NCI-H1092 (cell line): ENCODE measurements at places on chromosomes 4 and X.

- DNase-seq: no peak
These were observed 9.0 kb downstream of the EIF1AX start for GRCh38 chrX:20132666-20133065.

DNA sequence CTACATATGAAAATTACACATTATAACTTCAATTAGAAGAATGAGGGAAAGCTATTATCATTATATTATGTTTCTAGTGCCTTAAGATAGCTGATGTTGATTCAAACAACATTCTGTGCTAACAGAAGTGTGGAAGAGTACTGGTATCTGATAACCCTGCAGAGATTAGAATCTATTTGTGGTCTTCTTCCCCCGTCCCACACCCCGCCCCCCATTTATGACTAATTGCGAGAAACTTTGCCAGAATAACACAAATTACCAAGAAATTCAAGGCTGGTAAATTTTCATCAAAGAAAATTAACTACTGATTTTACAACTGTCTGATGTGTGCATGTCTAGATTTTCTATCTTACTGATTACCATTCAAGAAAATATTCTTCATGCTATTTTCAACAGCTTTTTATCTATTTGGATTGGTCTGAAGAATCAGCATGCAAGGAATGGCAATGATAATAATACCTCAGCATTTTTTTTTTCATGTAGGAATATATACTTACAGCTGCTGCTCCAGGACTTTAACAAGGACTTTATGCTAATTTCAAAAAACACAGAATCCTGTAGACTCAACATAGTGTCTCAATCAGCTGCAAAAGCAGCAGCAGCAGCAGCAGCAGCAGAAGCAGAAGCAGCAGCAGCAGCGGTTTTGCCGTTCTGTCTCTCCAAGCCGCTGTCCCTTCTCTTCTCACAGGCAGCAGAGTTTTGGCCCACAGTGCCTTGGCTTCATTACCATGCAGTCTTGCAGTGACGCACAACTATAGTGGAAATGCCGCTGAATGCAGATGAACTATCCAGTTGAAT, 126.7 kb downstream of the FRYL start:
- no peak for DNase-seq

DNA sequence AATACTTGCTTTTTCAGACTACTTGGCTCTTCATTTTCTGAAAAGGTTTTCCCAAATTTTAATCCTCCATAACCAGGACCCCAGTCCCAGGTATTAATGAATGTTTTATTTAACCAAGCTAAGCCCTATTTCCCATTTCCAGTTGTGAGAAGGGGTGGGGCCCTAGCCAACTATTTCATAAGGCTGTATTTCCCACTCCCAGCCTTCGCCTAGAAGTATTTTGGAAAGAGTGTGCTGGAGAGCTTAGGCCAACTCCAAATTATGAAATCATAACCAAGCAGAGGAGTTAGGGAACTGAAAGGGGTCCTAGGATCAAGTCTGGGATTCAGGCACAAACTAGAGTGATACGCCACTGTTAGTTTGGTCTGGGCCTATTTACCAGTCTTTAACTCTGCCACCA, 148.4 kb upstream of the GPC4 start:
- DNase-seq: no peak

- DNase-seq: no peak
These were observed 188.4 kb upstream of the TRPC5 start for GRCh38 chrX:112270991-112271390.

DNA sequence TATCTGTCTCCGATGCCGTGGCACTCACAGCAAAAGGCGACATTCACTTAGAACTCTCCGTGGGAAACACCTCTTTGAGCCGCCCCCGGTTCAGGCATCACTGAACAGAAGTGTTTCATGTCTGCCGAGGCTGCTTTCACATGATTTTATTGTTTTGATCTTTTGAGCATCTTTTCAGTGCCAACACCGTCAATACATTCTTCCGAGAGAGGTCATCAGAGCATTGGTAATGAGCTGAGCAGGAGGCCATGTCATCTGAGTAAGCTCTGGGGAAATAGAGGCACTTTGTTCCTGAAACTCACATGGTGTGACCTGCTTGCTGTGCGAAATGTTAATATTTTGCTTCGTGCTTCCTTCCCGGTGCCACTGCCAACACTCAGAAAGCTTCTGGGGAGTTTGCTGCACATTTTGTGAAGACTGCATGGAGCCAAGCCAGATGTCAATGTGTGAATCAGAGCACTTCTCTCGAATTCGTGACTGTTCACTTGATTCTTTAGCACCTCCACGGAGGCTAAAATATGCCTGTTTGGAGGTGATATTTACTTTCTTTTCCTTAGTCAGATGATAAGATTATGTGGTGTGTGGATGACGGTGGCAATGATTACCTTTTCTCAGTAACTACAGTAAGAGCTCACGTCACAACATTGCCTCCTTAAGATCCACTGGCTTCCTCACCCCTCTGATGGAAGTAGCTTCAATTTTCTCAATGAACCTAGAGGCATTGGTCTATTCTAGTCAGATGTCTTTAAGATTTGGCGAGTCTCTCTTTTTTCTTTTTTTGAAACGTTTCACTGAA, 222.3 kb upstream of the HS3ST1 start:
- DNase-seq: no peak

GRCh38 chrX:13721819-13722519, 12.5 kb downstream of the TRAPPC2 start:
- DNase-seq: no peak

DNA sequence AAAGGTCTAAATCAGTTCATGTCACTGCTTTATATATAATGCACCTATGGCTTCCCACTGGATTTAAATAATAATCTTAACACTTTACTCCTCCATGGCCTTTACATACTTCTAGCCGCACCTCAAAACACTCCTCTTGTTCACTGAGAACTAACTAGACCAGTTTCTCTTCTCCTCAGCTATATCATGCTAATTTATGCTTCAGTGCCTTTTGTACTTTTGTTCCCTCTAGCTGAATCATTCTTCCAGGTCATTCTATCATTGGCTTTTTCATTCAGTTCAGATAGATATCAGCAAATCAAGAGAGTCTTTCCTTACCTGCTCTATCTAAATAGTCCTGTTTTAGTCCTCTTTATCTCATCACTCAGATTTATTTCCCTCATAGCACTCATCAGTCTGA, 64.2 kb downstream of the TET2 start:
- no peak for DNase-seq

- no peak for DNase-seq
These were observed 143.5 kb upstream of the MAMLD1 start for GRCh38 chrX:150219374-150220185.

DNA sequence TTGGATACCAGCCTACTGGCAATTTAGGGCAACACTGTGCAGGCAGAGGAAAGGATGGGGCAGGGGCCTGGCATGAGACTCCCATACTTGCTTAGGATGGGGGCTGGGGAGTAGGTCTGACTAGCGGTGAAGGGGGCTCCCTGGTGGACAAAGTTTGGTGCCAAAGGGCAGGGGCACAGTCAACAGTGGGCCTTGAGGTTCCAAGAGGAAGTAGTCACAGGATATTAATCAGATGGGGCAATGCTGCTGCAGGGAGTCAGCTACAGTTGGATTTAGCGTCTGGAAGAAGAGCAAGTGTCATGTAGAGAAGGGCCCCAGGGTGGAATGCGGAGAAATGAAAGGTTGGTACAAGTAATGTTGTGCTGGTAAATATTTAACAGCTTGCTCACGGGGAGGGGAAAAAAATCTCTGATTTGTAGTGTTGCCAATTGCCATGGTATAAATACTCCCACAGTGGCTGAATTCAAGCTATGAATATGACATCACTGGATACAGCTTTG, 139.4 kb downstream of the PJA1 start:
- no peak for DNase-seq
